ENCODE measurements at places on chromosomes 3 and 15. TPM values are rescaled to one million over a fixed set of nuclear protein-coding genes. Genes with fewer than 3 reads are reported as not detected.

Gene CRYGS
- total RNA-seq = 2.8 TPM

Gene DLL4
- total RNA-seq = 0.89 TPM

Gene SEC22C
- total RNA-seq = 39.0 TPM

Gene CCNL1
- 434 TPM for total RNA-seq

Gene RLBP1
- not detected for total RNA-seq

Gene MAGEL2
- 1.4 TPM for total RNA-seq

Gene CFAP91
- 46.1 TPM for total RNA-seq

Gene NR2E3
- not detected for total RNA-seq

DNA sequence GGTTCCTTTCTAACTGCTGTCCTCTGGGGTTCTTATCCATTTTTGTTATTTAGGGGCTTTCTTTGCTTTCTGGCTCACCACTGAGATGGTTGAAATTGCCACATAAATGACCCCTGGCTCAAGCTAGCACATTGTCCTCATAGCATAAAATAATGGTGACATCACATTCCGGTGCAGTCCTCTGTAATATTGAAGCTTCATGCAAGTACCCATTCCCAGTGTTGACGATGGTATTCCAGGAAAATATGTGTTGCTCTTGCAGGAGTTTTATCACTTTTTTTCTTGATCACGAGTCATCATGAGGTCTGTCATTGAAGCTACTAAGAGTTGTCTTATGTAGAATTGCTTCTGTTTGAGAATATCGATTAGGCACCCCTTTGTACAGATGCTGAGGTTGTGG lies 56.1 kb downstream of the CRTC3 start:
- H3K4me1 ChIP-seq = no peaks in the 10 kb centered on the region
- H3K4me3 ChIP-seq = no peak overlapping the region
- no peak overlapping the region for H3K27ac ChIP-seq
- no peaks in the 10 kb centered on the region for H3K36me3 ChIP-seq
- H3K27me3 ChIP-seq = no peaks in the 10 kb centered on the region
- DNase-seq = no peak

DNA sequence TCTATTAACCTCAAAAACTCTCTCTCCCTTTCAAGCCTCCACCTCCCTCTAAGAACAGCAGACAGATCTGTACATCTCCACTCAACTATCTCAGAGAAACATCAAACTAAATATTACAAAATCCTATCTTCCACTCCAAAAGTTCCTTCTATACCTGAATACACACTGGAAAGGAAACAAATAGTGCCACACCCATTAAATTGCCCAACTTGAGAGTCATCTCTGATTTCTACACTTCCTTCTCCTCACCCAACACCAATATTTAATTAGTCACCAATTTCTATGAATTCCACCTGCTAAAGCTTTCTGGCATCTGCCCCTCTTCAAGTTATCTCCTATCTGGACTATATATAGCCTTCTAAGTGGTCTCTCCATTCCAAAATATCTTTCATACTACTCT lies 65.8 kb downstream of the PEAK1 start:
- H3K36me3 ChIP-seq = no peaks in the 10 kb centered on the region
- H3K27ac ChIP-seq = no peak overlapping the region
- H3K27me3 ChIP-seq = no peaks in the 10 kb centered on the region

- no peak overlapping the region for H3K4me3 ChIP-seq
- H3K27me3 ChIP-seq = no peaks in the 10 kb centered on the region
- peaks cover 4% of the 10 kb centered on the region for H3K4me1 ChIP-seq
- H3K36me3 ChIP-seq = peaks cover 7% of the 10 kb centered on the region
- DNase-seq = peak; percentile 32
- H3K27ac ChIP-seq = no peak overlapping the region
Measured at GRCh38 chr3:146218880-146219866, 31.7 kb downstream of the PLSCR4 start.

DNA sequence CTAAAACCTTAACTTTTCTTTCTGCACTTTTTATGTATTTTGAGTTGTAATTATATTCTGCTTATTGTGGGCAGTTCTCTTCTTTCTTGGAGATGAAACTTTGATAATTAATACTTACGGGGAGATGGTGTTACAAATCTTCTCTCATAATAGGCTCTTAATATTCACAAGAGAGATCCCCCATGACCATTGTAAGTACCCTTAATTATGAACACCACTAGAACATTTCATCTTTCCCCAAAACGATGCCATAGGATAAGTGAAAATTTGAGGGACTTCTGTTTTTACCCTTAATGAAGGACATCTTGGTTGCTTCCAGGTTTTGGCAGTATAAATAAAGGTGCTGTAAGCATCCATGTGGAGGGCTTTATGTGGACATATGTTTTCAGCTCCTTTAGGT lies 60.7 kb downstream of the PIAS1 start:
- no peaks in the 10 kb centered on the region for H3K27me3 ChIP-seq
- no peak for DNase-seq
- no peak overlapping the region for H3K27ac ChIP-seq
- peaks cover 21% of the 10 kb centered on the region for H3K4me1 ChIP-seq

GRCh38 chr3:126345641-126346460 lies 11.4 kb downstream of the KLF15 start:
- H3K4me3 ChIP-seq = no peak overlapping the region
- H3K27me3 ChIP-seq = no peaks in the 10 kb centered on the region

DNA sequence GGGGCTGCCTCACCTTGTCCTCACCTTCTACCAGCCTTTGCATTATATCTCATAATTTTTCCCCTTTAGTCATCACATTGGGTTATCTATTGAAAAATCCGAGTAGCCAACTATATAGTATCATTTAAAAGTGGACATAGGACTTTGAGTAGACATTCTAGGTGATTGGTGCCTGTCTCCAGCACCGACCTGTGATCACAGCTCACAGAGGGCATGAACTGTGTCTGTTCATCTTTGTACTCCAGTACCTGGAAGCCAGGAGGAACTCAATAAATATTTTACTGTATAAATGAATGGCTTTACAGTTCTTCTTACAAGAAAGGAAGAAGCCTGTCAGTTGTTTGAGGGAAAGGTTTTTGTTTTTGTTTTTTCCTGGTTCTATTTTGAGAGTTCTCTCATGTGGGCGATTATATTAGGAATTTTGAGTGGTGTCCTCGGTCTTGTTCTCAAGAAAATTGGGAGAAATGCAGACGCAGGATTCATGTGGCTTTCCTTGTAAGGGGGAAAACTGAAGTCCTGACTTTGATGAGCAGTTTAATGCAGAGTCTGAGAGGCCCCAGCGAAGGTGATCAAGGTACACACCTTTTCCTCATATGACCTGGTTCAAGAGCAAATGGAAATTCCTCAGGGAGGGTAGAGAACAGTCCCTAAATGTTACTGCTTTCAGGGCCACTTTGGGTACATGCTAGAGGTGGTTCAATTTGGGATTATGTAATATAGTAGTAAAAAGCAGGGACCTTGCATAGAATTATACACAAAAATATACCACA lies 46.1 kb downstream of the CMTM8 start:
- no peak overlapping the region for H3K4me3 ChIP-seq
- H3K27ac ChIP-seq = no peak overlapping the region
- peaks cover 17% of the 10 kb centered on the region for H3K4me1 ChIP-seq
- DNase-seq = no peak
- H3K27me3 ChIP-seq = no peaks in the 10 kb centered on the region

- no peaks in the 10 kb centered on the region for H3K27me3 ChIP-seq
- DNase-seq = no peak
- no peaks in the 10 kb centered on the region for H3K36me3 ChIP-seq
- H3K4me1 ChIP-seq = peaks cover 39% of the 10 kb centered on the region
- H3K4me3 ChIP-seq = no peak overlapping the region
Measured at GRCh38 chr15:59298225-59298853, 74.3 kb downstream of the MYO1E start.

- H3K4me3 ChIP-seq = no peak overlapping the region
- DNase-seq = no peak
- peaks cover 66% of the 10 kb centered on the region for H3K4me1 ChIP-seq
Measured at GRCh38 chr3:197798863-197799262, 7.8 kb downstream of the LRCH3 start.

GRCh38 chr3:17852217-17852616 lies 109.8 kb upstream of the TBC1D5 start:
- H3K27me3 ChIP-seq = no peaks in the 10 kb centered on the region
- H3K36me3 ChIP-seq = no peaks in the 10 kb centered on the region
- DNase-seq = no peak
- no peak overlapping the region for H3K27ac ChIP-seq
- no peaks in the 10 kb centered on the region for H3K4me1 ChIP-seq
- H3K4me3 ChIP-seq = no peak overlapping the region

DNA sequence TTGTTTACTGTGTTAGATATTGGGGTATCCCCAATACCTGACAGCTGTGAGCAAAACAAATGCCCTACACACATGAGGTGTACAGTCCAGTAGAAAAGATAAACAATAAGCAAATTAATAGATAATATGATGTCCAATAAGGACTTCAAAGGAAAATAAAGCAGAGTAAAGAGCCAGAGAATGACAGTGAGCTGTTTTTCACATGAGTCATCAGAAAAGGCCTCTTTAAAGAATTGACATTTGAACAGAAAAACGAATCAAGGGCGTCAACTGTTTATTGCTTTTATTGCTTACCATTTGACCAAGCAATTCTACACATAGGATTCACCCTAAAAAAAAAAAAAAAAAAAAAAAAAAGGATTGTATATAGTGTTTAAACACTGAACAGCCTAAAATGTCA lies 96.6 kb upstream of the FLNB start:
- no peak overlapping the region for H3K27ac ChIP-seq
- DNase-seq = no peak
- no peaks in the 10 kb centered on the region for H3K27me3 ChIP-seq
- no peak overlapping the region for H3K4me3 ChIP-seq
- peaks cover 78% of the 10 kb centered on the region for H3K36me3 ChIP-seq
- no peaks in the 10 kb centered on the region for H3K4me1 ChIP-seq

GRCh38 chr3:42159706-42160472 lies 68.7 kb downstream of the TRAK1 start:
- peak overlapping the region; percentile 9 for H3K4me3 ChIP-seq
- H3K4me1 ChIP-seq = peaks cover 59% of the 10 kb centered on the region
- no peaks in the 10 kb centered on the region for H3K36me3 ChIP-seq
- DNase-seq = peak; percentile 92
- H3K27me3 ChIP-seq = no peaks in the 10 kb centered on the region

GRCh38 chr3:179072100-179072438 lies 460 bp upstream of the ZMAT3 start:
- no peaks in the 10 kb centered on the region for H3K27me3 ChIP-seq
- peak overlapping the region; percentile 57 for H3K4me3 ChIP-seq
- peak; percentile 31 for DNase-seq
- peaks cover 9% of the 10 kb centered on the region for H3K4me1 ChIP-seq
- H3K27ac ChIP-seq = peak overlapping the region; percentile 87

GRCh38 chr3:16178628-16178988 lies 4.1 kb downstream of the GALNT15 start:
- no peaks in the 10 kb centered on the region for H3K27me3 ChIP-seq
- H3K4me3 ChIP-seq = peak overlapping the region; percentile 39
- no peak for DNase-seq
- no peaks in the 10 kb centered on the region for H3K36me3 ChIP-seq

DNA sequence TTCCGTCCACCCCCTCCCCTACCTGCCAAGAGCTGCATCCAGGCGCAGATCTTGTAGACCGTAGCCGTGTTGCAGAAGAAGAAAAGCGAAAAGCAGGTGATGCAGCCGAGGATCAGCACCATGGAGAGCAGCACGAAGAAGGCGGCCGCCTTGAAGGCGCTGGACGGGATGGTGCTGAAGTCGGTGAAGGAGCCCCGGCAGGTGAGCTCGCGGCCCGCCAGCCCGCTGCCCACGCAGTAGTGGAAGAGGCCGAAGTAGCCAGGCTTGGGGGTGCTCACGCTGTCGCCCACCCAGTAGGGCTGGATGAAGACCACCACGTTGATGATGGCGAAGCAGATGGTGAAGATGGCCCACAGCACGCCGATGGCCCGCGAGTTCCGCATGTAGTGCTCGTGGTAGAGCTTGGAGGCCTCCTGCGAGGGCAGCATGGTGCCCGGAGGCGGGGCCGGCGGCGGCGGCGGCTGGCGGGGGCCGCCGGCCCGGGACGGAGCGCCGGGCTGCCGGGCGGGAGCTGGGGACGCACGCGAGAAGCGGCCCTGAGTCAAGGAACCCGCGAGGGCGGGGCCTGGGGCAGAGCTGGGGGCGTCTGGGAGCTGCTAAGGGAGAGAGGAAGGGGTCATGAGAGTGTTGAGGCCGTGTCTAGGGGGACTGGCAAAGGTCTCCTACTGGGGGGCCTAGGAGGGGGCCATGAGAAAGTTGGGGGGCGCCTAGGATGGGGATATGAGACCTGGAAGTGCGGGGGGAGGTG lies 1.2 kb downstream of the LHFPL4 start:
- no peak overlapping the region for H3K4me3 ChIP-seq
- peaks cover 35% of the 10 kb centered on the region for H3K27me3 ChIP-seq
- no peak overlapping the region for H3K27ac ChIP-seq
- H3K36me3 ChIP-seq = no peaks in the 10 kb centered on the region
- peaks cover 7% of the 10 kb centered on the region for H3K4me1 ChIP-seq

DNA sequence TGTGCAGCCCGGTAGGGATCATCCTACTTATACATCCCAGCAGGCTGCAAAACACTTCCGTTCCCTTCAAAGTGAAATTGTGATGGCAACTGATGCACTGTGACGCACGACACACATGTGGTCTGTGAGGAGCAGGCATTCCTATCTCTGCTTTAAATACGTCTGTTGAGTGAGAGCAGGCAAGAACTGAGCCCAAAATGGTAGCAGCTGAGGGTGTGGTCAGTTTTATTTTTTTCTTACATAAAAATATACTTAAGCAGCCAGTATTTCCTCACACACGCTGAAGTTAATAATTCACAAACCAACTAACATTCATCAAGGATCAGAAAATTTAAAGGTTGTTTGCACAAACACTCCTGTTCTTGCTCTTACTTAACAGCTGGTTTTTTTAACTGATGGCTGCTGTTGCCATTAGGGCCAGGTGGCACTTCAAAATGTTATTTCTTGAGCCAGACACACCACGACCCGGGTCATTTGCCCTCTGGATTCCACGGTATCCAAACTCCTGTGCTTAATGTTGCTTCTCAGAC lies 23.9 kb downstream of the LRIG1 start:
- no peaks in the 10 kb centered on the region for H3K27me3 ChIP-seq
- peak; percentile 70 for DNase-seq
- H3K4me3 ChIP-seq = no peak overlapping the region
- H3K36me3 ChIP-seq = no peaks in the 10 kb centered on the region
- peak overlapping the region; percentile 96 for H3K27ac ChIP-seq

GRCh38 chr3:30199096-30199759 lies 407.2 kb upstream of the TGFBR2 start:
- peak; percentile 87 for DNase-seq
- H3K27ac ChIP-seq = no peak overlapping the region
- H3K27me3 ChIP-seq = no peaks in the 10 kb centered on the region
- H3K4me3 ChIP-seq = no peak overlapping the region

GRCh38 chr3:74639681-74640080 lies 25.2 kb upstream of the CNTN3 start:
- no peaks in the 10 kb centered on the region for H3K36me3 ChIP-seq
- no peak overlapping the region for H3K4me3 ChIP-seq
- H3K27ac ChIP-seq = no peak overlapping the region
- no peaks in the 10 kb centered on the region for H3K4me1 ChIP-seq

Data from stomach (tissue), 19 donors.